ENCODE measurements at places on chromosomes 3 and 15.

DNA sequence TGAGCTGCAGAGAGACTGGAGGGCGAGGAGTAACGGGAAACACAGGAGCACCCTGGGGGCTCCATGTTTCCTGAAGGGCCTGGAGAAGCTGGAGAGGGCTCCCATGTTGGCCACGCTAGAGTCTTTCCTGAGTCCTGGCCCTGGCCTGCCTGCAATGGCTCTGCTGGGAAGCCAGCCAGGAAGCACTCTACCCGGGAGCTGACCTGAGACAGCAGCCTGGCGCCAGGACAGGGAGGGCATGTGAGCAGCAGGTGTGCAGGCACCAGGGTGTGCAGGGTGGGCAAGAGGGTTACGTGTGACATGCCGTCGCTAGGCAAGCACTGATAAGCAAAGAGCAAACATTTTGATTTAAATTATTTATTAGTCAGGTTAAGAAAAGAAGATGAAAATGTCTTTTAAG lies 301.4 kb downstream of the OCA2 start:
- no peak for DNase-seq

GRCh38 chr15:39854161-39854560 lies 65.9 kb downstream of the GPR176 start:
- DNase-seq = no peak

DNA sequence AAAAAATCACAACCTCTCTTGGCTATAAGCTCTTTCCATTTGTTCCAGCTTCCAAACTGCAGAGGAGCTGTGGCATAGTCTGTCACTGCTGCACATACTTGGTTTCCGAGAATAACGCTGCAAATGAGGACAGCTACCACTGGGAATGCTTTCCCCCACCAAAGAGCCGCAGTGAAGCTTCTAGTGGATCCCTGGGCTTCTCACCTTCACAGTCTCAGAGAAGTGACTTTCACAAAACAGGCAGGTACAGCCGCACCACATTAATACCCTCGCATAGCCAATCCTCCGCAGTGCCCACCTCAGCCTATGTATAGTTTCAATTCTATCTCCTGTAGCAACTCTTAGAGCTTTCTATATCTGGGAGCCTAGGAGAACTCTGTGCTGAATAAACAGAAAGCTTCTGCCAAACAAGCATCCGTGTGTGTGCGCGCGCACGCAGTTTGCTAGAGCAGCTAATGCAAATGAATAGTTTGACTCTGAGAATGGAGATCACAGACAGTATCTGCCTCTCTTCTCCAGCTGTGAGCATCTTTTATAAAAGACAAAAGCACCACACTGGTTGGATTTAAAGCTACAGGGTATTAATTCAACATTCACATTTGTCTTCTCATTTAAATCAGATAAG lies 81.9 kb upstream of the PLXND1 start:
- DNase-seq = no peak

DNA sequence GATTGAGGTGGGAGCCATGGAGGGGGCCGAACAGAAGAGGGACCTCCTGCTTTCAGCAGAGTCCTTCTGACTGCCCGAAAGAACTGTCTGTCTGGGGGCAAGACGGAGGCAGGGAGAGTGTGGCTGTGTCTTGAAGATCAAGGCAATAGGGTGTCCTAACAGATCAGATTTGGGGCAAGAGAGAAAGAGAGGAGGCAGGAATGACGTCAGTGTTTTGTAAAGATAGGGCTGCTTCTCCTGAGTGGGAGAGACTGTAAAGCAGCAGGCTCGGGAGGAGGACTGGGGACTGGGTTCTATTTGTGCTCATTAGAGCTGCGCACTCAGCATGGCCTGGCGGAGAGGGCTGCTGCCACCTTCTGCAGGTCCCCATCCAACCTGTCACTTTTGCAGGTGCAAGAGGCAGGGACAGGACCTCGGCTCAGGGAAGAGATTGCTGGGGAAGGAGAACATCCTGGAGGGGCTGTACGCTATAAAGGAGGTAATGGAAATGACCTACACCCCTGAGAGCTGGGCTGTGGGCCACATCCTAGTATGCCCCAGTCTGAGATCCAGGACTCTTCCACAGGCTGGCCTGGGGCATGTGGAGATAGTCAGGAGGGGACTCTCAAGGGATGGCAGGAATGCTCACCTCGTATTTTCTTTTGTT lies 29.0 kb upstream of the FGD5 start:
- DNase-seq = no peak

GRCh38 chr3:171768281-171768900 lies 41.9 kb downstream of the PLD1 start:
- no peak for DNase-seq
